ENCODE measurements at places on chromosomes 1 and 21. TPM values are rescaled to one million over a fixed set of nuclear protein-coding genes. Genes with fewer than 3 reads are reported as not detected.

DPT gene
- not detected for total RNA-seq

GJB4 gene
- not detected for total RNA-seq

- no peaks in the 10 kb centered on the region for H3K36me3 ChIP-seq
- no peaks in the 10 kb centered on the region for H3K27me3 ChIP-seq
- H3K4me3 ChIP-seq: no peak overlapping the region
Observed at GRCh38 chr21:16426936-16427335, 697.2 kb downstream of the USP25 start.

RHOU gene
- 0.61 TPM for total RNA-seq

DNA sequence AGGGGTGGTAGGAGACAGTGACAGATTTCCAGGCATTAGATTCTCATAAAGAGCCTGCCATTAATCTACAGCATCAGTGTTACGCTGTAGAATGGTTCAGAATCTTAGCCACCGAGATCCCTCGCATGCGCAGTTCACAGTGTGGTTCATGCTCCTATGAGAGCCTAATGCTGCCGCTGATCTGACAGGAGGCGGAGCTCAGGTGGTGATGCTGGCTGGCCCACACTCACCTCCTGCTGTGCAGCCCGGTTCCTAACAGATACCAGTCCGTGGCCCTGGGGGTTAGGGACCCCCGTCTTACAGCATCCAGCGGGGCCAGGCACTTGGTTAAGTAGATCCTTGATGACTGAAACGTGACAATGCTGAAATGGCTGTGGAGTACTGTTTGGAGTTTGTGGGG, 163.6 kb upstream of the C1orf21 start:
- no peak for DNase-seq
- H3K27ac ChIP-seq: no peak overlapping the region
- no peak overlapping the region for H3K4me3 ChIP-seq
- H3K27me3 ChIP-seq: no peaks in the 10 kb centered on the region
- no peaks in the 10 kb centered on the region for H3K36me3 ChIP-seq

- H3K36me3 ChIP-seq: peaks cover 33% of the 10 kb centered on the region
- H3K27ac ChIP-seq: peak overlapping the region; percentile 99
- H3K27me3 ChIP-seq: peaks cover 10% of the 10 kb centered on the region
- no peak for DNase-seq
Observed at GRCh38 chr1:114779722-114780121, 763 bp downstream of the SIKE1 start.

CLEC20A gene
- total RNA-seq: not detected

G0S2 gene
- 0.70 TPM for total RNA-seq

LRRC8C gene
- 44.3 TPM for total RNA-seq

GRCh38 chr1:197905699-197906351, 3.4 kb downstream of the C1orf53 start:
- peaks cover 73% of the 10 kb centered on the region for H3K27me3 ChIP-seq
- DNase-seq: no peak
- H3K36me3 ChIP-seq: no peaks in the 10 kb centered on the region
- no peak overlapping the region for H3K4me3 ChIP-seq

MTMR11 gene
- total RNA-seq: 2.9 TPM

DNA sequence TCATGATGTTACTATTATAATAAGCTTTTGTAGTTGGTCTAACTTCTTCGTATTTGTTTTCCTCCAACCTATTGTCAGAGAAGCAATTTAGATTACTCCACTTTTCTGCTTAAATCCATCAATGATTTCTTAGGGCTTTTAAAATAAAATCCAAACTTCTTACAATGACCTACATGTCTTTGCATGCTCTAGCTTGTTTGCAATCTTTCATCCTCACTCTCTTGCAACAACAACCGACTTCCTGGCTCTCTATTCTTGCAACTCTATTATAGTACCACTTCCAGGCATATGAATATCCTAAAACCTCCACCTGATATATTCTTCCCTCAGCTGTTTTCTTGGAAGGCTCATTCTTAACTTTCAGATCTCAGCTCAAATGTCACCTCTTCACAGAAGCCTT, 1288.7 kb downstream of the PLA2G4A start:
- H3K27ac ChIP-seq: no peak overlapping the region
- H3K36me3 ChIP-seq: no peaks in the 10 kb centered on the region
- no peak overlapping the region for H3K4me3 ChIP-seq
- DNase-seq: no peak
- H3K27me3 ChIP-seq: no peaks in the 10 kb centered on the region

DNA sequence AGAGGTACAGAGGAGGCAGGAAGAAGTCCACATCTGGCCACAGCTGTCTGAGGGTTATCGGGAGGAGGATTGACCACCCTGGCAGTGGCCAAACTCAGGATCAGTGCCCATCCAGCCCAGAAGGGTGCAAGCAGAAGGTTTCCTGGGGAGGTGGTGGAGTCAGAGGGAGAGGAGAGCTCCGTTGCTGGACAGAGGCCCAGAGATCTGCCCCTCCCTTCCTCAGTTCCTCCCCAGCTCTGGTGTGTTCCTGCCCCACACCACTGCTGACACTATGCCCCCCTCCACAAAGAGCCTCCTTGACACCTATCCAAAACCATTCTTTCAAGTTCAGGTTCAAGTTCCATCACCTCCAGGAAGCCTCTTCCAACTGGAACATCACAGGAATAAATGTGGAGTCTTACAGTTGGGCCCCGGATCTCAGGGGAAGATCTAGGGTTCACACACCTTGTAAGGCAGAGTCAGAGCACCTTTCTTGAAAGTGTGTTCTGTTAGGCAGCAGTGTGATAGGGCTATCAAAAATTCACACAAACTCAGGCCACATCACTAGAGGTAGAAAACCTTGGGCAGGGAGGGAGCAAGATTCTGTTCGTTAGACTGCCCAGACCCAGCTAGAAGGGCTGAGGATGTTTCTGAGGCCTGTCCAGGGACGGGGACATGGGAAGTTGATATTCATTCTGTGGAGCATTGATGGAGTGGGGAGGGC, 7.4 kb downstream of the LDLRAD1 start:
- no peak for DNase-seq
- H3K27me3 ChIP-seq: peaks cover 10% of the 10 kb centered on the region
- H3K4me3 ChIP-seq: no peak overlapping the region
- no peaks in the 10 kb centered on the region for H3K4me1 ChIP-seq
- no peak overlapping the region for H3K27ac ChIP-seq

VN1R5 gene
- not detected for total RNA-seq

DNA sequence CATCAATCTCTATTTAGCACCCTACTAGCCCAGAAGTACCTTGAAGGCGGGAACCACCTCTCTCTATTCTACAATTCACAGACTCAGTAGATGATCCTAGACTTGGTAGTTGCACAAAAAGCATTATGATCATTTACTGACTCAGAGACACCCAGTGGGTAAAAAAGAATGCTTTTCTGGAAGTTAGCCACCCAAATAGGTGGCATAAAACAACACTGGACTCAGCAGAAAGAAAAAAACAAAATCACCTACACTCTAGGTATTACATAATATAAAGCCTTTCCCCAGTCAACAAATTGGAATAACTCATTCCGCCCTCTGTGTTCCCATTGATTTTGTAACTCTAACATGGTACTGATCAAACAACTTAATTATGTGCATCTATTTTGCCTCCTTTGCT, 126.3 kb downstream of the PTPN14 start:
- H3K4me3 ChIP-seq: no peak overlapping the region
- H3K27ac ChIP-seq: no peak overlapping the region
- peaks cover 9% of the 10 kb centered on the region for H3K27me3 ChIP-seq
- H3K36me3 ChIP-seq: peaks cover 8% of the 10 kb centered on the region
- DNase-seq: no peak
- peaks cover 24% of the 10 kb centered on the region for H3K4me1 ChIP-seq

DNA sequence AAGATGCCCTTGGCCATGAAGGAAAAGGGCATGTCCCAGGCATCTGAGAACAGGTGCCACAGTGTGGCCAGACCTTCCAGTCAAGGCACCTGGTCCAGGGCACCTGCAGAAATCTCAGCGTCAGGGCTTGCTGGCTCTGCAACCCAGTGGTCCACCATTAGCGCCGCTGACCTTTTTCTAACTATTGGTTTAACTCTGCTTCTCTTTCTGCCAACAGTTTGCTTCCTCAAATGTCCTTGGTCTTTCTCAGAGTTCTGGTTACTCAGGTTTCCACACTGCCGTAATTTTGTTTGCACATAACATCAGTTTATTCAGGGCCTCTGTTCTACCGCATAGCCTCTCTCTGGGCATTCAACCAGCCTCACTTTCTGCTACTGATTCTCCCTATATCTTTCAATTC, 16.5 kb upstream of the FYB2 start:
- no peak overlapping the region for H3K4me3 ChIP-seq
- H3K36me3 ChIP-seq: no peaks in the 10 kb centered on the region
- H3K27ac ChIP-seq: no peak overlapping the region
- peaks cover 2% of the 10 kb centered on the region for H3K4me1 ChIP-seq

DNA sequence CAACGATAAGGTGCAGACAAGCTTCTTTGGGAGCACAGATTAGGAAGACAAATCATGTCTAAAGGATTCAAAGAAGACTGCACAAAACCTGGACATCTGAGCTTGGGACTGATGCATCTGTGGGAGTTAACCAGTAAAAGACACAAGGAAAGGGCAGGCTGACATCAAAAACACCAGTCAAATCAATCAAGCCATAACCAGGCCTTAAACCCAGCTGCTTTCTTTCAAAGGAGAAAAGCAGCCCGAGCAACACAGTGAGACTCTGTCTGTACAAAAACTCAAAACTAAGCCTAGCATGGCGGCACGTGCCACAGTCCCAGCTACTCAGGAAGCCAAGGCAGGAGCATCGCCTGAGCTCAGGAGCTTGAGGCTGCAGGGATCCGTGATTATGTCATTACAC, 411.6 kb downstream of the SMYD3 start:
- no peak overlapping the region for H3K4me3 ChIP-seq
- DNase-seq: no peak
- H3K36me3 ChIP-seq: peaks cover 10% of the 10 kb centered on the region
- H3K27me3 ChIP-seq: no peaks in the 10 kb centered on the region

DNA sequence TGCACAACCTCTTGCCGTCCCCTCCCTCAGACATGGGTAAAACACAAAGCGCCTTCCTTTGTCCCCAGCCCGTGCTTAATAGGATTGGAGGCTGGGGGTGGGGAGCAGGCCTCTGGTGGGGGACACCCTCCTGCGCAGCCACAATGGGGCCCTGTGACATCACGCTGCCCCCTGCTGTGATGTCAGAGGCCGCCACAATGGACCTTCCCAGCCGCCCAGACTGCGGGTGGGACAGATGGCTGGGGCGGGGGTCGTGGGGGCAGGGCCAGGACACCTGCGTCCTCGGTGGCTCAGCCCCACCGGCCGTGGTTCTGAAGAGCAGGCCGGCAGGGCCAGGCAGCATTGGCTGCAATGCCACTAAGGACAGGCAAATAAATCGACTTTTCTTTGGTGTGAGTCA, 39.9 kb downstream of the EPHA2 start:
- no peak overlapping the region for H3K27ac ChIP-seq
- no peaks in the 10 kb centered on the region for H3K27me3 ChIP-seq
- H3K4me1 ChIP-seq: no peaks in the 10 kb centered on the region

AADACL4 gene
- total RNA-seq: not detected

DNA sequence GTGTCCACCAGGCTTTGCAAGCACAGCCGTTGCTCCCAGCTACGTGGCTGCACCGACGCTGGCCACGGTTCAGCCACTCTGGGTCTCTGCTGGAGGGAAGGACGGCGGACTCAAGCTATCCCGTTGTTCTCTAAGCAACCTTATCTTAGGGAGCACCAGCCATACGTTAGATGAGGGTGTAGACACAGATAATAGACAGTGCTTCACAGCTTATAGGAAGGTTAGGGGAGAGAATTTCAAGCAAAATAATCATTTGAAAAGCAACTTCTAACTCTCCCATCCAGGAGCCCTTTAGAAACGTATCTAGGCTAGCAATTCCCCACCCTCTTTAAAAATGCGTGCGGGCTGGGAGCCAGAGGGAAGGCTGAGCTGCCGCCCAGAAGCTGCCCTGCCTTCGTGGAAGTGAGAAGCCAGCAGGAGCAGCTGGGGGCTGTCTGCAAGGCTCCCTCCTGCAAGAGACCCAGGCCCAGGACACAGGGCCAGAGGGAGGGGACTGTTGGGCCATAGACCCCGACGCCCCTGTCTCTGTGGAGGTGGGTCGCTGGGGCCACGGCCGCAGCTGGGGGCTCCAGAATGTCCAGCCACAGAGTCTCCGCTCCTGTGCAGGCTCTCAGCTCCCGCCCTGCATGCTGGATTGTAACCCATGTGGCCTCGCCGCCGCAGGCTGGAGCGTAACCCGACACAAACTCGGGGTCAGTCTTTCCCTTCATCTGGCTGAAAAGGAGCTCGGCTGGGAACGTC, 31.2 kb upstream of the COL6A2 start:
- H3K27me3 ChIP-seq: peaks cover 18% of the 10 kb centered on the region
- H3K27ac ChIP-seq: no peak overlapping the region
- no peaks in the 10 kb centered on the region for H3K36me3 ChIP-seq
- DNase-seq: peak; percentile 11
- no peak overlapping the region for H3K4me3 ChIP-seq

GRCh38 chr1:166307261-166308188, 140.7 kb upstream of the FAM78B start:
- no peak overlapping the region for H3K27ac ChIP-seq
- no peak for DNase-seq

DNA sequence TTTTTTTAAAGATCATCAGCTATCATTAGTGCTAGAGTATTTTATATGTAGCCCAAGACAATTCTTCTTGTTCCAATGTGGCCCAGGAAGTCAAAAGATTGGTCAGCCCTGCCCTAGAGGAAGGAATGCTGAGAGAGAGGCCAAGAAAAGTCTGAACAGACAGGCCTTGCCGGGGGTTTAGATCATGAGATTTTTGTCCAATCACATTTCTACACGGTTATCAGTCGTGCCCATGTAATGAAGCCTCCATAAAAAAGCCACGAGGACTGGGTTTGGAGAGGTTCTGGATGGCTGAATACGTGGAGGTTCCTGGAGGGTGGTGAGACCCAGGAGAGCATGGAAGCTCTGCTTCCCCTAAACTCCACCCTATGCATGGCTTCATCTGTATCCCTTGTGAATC, 24.3 kb upstream of the ENO1 start:
- no peak overlapping the region for H3K27ac ChIP-seq
- H3K36me3 ChIP-seq: peaks cover 25% of the 10 kb centered on the region
- no peak for DNase-seq
- peaks cover 48% of the 10 kb centered on the region for H3K4me1 ChIP-seq
- no peak overlapping the region for H3K4me3 ChIP-seq

DNA sequence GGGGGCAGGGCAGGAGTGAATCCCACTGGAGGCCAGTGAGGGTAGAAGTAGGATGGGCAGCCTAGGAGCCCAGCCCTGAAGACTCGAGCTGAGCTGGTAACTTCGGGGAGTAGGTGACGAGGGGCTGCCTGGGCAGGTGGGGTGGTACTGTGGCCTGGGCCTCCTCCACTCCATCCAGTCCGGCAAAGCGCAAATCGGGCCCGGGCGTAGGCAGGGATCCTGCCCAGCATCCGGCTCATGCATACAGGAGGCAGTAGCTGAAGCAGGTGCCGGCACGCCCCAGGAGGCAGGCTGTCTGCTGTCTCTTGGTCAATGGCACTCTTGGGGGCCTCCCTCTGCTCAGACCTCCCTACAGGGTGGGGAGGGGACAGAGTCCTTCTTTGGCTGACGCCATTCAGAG, 1.3 kb upstream of the TNFRSF25 start:
- H3K36me3 ChIP-seq: peaks cover 12% of the 10 kb centered on the region
- DNase-seq: no peak
- H3K27ac ChIP-seq: no peak overlapping the region
- no peaks in the 10 kb centered on the region for H3K27me3 ChIP-seq

GRCh38 chr1:206923009-206923960, 1.5 kb upstream of the FCMR start:
- H3K36me3 ChIP-seq: peaks cover 9% of the 10 kb centered on the region
- DNase-seq: peak; percentile 86
- no peaks in the 10 kb centered on the region for H3K27me3 ChIP-seq
- H3K4me1 ChIP-seq: peaks cover 11% of the 10 kb centered on the region

EPHA2 gene
- total RNA-seq: not detected

PLA2G5 gene
- not detected for total RNA-seq
